ENCODE measurements at places on chromosomes 12 and 14. TPM values are rescaled to one million over a fixed set of nuclear protein-coding genes. Genes with fewer than 3 reads are reported as not detected.

The BDKRB2 gene
- total RNA-seq, result 0.38 TPM

The RHOJ gene
- 209 TPM for total RNA-seq

The MYO1H gene
- not detected for total RNA-seq

The DNAI7 gene
- total RNA-seq, result not detected

The ADAMTS20 gene
- total RNA-seq, result not detected

The LRP1-AS gene
- not detected for total RNA-seq

The TFCP2 gene
- total RNA-seq, result 10.1 TPM

The HOXC5 gene
- not detected for total RNA-seq

The KRT76 gene
- not detected for total RNA-seq

The DACT1 gene
- total RNA-seq, result 1.1 TPM

The SOCS2 gene
- 20.8 TPM for total RNA-seq

The KRT8 gene
- 12.5 TPM for total RNA-seq

The SOX5 gene
- total RNA-seq, result 2.6 TPM

The EPS8 gene
- 34.3 TPM for total RNA-seq

The ANKRD33 gene
- 0.29 TPM for total RNA-seq

The RGS6 gene
- total RNA-seq, result not detected

The MDGA2 gene
- not detected for total RNA-seq

The RNASE1 gene
- 34.0 TPM for total RNA-seq

The PTCSC3 gene
- not detected for total RNA-seq

The PAX9 gene
- total RNA-seq, result 0.19 TPM

The NAV3 gene
- total RNA-seq, result 33.0 TPM

The RPGRIP1 gene
- not detected for total RNA-seq

The SLCO1B1 gene
- total RNA-seq, result not detected

The TCL1B gene
- not detected for total RNA-seq

The OR4K14 gene
- not detected for total RNA-seq

The TEP1 gene
- total RNA-seq, result 23.2 TPM

The SYCP3 gene
- total RNA-seq, result 0.67 TPM

The NRL gene
- 1.1 TPM for total RNA-seq

The GPR137C gene
- total RNA-seq, result 0.48 TPM

The TSPAN19 gene
- not detected for total RNA-seq

The HCFC2 gene
- total RNA-seq, result 16.4 TPM

The BIN2 gene
- total RNA-seq, result not detected

The PLEKHH1 gene
- 0.33 TPM for total RNA-seq

The C1QL4 gene
- not detected for total RNA-seq

The FLVCR2 gene
- total RNA-seq, result 5.3 TPM

The LRRIQ1 gene
- total RNA-seq, result 0.86 TPM

The GPR132 gene
- total RNA-seq, result not detected

The PAPLN gene
- 10.1 TPM for total RNA-seq

The LGR5 gene
- not detected for total RNA-seq

The SYNDIG1L gene
- total RNA-seq, result not detected

The NRIP2 gene
- total RNA-seq, result not detected

The RERG gene
- total RNA-seq, result not detected

The SLC6A15 gene
- 2.3 TPM for total RNA-seq

The SNRPF gene
- 8.7 TPM for total RNA-seq

The RIN3 gene
- total RNA-seq, result 5.5 TPM

The DBX2 gene
- not detected for total RNA-seq

The ERBB3 gene
- total RNA-seq, result 0.48 TPM
